Kidney epithelial cell (primary cell): ENCODE measurements at places on chromosomes 4 and X.

- no peak for DNase-seq
Observed at GRCh38 chr4:98802770-98803198, 126.1 kb downstream of the EIF4E start.

GRCh38 chr4:16104520-16104919 is 20.7 kb upstream of the PROM1 start:
- DNase-seq = no peak

DNA sequence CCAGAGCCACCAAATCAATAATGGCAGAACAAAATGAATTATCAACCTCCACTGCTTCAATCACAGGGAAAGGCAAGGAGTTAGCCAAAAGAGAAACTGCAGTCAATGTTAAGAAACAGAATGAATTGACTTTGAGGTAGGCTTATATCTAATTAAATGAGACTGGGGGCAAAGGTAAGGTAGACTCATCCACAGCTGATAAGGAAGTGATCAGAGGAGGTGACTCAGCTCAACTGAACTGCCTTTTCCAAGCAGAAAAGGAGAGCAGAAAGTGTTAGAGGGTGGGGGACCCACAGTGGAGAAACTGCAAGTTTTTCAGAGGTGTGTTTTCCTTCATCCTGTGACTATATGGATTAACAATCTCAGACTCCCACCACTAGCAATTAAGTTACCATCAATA is 345.8 kb upstream of the PPARGC1A start:
- no peak for DNase-seq

GRCh38 chrX:39175418-39176057 is 374.3 kb downstream of the MID1IP1 start:
- DNase-seq = no peak

DNA sequence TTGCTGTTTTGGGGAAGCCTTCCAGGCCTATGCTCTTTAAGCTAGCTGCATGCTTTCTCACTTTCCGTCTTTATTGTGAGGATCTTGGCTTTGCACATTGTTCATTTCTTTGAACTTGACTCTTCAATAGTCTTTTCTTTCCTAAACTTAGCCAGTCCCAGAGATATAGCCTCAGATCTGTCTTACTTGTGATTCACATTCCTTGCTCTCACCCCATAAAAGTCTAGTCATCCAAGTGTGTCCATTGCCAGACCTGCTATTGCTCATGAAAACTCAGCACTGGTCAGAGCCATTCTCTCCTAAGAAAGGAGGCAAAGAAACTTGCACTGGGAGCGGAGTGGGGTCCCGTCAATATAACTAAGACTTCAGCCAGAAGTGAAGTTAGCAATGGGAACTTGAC is 275.0 kb upstream of the CTSO start:
- no peak for DNase-seq

DNA sequence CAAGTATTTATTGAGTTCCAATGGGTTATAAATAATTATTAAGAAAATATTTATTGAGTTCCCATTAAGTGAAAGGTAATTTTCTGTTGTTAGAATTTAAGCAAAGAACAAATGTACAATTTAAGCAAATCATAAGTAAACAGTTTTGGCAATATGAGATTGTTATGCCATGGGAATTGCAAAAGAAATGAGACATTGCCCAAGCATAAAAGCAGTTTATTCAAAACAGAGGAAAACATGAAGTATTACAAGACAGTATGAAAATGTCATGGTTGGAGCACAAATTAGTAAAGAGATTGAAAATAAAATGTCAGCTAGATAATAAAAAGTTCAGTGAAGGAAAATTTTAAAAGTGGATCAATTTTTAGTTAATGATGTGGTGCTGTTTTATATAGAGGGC is 706.1 kb upstream of the EPHA5 start:
- DNase-seq = no peak

DNA sequence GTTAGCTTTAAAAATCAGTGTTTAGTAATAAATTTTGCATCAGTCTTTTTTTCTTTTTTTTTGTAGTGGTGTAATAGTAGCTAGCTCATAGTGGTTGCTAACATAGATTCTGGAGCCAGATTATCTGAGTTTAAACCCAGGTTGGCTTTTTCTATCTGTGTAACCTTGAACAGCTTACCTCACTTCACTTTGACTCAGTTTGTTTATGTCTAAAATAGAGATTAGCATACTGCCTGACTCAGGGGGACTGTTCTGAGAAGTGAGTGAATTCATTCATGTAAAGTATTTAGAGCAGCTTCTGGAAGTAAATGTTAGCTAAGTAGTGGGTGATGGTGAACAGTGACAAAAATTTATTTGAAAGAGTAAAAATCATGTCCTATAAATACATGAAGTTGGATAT is 32.9 kb downstream of the CPEB2 start:
- DNase-seq = no peak

GRCh38 chr4:48739560-48740019 is 40.5 kb downstream of the FRYL start:
- DNase-seq = no peak
